CD4-positive, alpha-beta T cell treated with Interferon gamma for 1 hour (primary cell): ENCODE measurements at places on chromosomes 11 and 22.

DNA sequence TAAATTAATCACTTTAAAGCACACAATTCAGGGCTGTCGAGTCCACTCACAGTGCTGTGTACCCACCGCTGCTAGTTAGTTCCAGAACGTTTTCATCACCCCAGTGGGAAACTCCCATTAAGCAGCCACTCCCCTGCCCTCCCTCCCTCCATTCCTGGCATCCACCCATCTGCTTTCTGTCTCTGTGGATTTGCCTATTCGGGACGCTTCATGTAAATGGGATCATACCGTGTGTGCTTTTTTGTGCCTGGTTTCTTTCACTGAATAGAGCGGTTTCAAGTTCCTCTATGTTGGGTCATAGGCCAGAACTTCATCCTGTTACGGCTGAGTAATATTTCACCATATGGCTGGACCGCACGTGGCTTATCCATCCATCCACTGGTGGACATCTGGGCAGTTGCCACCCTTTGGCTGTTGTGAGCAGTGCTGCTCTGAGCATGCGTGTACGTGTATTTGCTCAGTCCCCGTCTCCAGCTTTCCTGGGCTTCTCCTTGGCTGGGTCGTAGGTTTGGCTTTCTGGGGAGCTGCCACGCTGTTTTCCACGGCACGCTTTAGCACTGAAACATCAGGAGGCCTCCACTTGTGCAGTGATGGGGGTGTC lies 30.1 kb downstream of the ARHGAP8 start:
- no peak for DNase-seq

DNA sequence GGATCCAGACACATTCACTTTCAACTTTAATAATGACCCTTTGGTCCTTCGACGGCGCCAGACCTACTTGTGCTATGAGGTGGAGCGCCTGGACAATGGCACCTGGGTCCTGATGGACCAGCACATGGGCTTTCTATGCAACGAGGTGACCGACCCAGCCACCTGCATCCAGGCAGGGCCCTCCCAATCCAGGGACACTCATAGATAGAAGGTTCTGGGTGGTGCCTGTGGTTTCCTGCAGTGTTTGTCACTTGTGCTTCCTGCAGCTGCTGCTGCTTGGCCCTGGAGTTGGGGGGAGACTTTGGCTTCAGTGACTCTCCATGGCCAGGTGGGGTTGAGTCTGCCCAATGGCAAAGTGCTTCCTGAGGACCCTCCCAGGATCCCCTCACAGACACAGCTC lies 7.3 kb downstream of the APOBEC3B start:
- no peak for DNase-seq

DNA sequence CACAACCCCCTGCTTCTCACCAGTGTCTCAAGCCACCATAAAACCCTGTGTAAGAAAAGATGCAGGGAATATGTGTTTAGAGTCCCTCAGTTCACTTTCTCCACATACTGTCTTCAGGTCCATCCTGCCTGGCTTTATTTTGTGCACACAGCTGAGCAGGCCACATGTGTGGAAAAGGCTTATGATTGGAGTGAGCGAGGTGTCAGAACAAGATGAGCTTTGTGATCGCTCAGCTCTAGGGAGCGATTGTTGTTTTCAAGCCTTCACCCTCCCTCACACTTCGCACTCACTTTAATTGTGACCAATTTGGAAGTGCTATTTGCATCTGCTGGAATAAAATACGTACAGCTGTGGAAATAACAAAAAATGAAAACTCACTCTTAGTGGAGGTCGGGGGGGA lies 931.1 kb upstream of the TENM4 start:
- DNase-seq = no peak

GRCh38 chr11:57551941-57552340 lies 14.5 kb downstream of the SMTNL1 start:
- DNase-seq = no peak

DNA sequence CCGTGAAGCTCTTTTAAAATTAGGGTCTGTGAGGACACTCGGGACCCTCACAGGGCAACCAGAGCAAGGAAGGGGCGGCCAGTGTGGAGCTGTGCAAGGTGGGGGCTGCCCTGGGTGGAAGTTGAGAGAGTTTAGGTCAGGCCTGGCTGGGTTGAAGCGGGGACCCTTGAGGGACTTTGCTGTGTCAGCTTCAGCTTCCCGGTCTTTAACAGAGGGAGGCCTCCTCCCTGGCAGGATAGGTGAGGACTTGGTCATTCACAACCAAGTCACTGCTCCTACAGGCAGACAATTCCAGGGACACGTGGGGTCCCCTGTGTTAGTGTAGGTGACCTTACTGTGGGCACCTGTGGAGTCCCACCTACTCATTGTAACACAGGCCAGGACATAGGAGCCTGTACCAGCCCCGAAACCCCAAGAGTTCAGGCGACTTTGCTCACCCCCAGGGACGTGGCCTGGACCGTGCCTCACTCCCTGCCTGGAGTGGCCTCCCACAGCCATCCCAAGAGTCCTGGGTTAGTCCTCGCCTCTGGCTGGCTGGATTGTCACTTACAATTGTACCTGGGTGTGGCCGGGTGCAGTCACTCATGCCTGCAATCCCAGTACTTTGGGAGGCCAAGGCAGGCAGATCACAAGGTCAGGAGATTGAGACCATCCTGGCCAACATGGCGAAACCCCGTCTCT lies 18.8 kb upstream of the ARHGAP8 start:
- no peak for DNase-seq

DNA sequence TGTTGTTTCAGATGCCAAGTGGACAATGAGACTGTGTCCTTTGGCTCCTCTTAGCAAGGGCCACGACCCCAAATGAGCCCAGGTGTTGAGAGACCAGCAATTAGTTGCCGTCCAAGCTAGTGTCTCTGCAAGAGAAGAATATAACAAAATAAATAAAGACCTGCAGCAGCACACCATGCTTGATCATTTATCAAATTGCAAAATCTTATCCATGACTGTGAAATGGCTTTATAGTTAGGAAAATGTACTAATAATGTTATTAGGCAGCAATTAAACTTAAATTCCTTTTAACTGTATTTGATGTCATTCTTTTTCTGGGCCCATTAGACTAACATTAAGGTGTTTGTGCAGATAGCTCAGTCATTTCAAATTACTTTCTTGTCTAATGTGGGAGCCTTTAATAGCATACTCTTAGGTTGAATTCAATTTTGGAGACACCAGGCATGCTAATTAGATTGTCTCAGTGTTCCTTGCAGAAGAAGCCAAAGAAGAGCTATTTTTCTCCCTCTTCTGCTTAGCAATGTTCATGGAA lies 176.1 kb downstream of the RRAS2 start:
- DNase-seq = no peak

GRCh38 chr11:118569670-118570069 lies 2.5 kb upstream of the ARCN1 start:
- no peak for DNase-seq

- DNase-seq = no peak
Measured at GRCh38 chr11:83671289-83671688, 385.1 kb upstream of the CCDC90B start.

- DNase-seq = no peak
Measured at GRCh38 chr11:78737891-78738290, 163.2 kb upstream of the NARS2 start.

DNA sequence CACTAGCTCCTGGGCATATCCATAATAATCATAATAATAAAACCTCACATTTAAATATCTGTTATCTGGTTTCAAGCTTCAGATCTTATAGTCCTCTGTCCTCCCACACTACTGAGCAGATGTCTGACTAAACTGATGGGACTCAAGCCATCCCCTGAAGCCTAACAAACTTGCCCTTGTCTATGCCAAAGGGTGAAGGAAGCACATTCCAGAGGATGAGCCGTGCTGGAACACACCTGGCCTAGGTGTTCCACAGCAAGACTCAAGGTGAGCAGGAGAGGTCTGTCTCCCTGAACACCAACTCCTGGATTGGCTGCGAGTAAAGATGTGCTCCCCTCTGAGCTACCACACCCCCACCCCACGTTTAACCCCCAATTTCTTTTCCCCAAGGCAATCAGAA lies 14.7 kb downstream of the SCUBE2 start:
- DNase-seq = no peak

DNA sequence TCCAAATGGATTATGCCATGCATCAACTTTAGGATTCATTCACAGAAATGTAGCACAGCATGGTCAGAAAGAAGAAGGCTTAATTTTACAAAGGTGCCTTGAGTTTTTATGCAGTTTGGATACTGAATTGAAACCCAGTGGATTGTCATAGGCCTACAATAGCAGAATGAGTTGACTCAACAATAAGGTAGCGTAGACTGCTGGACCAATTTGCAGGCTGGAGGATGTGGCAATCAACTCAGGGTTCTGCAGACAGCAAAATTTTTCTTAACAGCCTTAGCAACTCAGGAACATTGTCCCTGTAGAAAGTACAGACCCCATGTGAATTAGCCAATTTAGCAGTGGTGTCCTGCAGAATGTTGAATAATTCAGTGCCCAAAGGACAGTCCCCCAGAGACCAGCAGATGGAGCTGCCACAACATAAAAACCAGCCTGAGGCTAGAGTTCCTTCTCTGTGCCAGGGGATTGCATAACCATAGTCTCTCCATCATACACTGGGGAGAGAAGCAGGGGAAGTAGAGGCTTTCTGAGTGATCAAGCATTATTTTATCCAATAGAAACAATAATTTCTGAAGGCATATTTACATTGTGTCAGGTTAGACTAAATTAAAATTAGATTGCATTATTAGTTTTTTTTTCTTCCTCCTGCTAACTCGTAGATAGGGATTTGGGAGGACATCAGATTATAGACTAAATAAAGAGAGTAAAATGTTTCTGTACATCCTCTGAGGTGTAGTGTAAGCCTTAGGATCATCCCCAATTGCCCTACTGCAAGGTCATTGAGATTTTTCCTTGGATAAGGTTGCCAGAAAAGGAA lies 20.3 kb upstream of the MRPL17 start:
- peak; percentile 49 for DNase-seq

GRCh38 chr11:118897721-118898310 lies 14.1 kb downstream of the CXCR5 start:
- no peak for DNase-seq

DNA sequence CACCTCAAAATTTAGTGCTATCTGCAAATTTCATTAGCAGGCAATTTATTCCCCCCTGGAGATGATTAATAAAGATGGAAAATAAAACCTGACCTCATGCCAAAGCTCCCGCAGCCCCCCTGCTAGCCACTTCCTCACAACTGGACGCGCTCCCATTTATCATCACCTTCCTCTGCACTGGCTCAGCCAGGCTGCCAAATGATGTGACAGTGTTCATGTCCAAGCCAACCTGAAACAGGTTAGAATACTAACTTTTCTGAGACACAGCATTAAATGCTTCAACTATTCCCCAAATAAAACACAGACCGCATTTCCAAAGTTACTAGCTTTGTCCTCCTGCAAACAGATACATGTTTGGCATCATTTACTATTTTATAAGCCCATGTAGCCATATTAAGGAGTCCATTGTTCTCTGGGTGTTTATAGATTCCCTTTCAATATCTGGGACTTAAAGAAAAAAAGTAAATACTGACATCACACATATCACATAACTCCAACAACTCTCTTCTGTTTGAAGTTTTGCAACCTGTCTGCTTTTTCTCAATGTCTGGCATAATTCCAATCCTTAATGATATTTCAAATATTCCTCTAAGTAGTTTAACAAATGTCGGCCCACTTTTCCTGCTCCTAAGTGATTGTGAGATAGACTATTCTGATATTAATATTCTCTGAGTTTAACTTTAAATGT lies 829.7 kb upstream of the FAT3 start:
- no peak for DNase-seq

- DNase-seq = no peak
Measured at GRCh38 chr22:45468872-45469271, 33.8 kb upstream of the FBLN1 start.

DNA sequence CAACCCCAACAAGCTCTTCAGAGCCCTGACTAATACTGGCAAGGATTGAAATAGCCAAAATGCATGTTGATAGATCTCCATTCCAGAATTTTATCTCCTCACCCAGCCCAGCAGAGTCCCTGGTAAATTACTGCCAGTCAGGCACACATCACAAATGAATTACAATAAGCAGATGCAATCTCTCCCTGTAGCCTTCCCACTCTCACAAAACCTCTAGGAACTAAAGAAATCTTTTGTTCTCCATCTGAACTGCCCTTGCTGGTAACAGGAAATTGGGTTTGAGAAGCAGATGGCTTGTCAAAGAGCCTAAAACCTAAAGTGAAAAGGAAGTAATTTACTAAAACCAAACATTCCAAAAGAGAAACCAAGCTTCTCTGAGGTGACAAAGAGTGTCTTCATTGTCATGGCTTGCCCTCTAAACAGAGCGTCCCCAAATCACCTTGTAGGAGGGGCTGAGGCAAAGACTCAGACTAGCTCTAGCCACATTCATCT lies 59.5 kb downstream of the FAM168A start:
- no peak for DNase-seq

DNA sequence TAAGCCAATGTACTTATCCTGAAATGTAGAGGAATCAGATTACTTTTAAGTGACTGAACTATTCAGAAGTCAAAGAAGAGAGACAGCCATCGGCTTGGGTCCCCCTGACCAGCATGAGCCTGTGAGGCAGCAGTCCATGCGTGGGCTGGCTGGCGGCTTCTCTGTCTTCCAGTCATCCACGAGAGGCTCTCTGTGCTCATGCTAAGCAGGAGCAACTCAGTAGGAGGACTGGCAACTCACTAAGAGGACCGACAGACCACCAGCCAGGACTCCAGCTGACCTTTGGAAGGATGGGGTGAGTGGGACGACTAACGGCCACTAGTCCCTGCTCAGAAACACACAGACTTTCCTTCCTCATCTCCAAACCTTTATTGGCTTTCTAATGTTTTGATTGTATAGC lies 43.6 kb downstream of the ARFGAP3 start:
- DNase-seq = no peak

- no peak for DNase-seq
Measured at GRCh38 chr11:117387992-117388755, 60.5 kb downstream of the CEP164 start.

DNA sequence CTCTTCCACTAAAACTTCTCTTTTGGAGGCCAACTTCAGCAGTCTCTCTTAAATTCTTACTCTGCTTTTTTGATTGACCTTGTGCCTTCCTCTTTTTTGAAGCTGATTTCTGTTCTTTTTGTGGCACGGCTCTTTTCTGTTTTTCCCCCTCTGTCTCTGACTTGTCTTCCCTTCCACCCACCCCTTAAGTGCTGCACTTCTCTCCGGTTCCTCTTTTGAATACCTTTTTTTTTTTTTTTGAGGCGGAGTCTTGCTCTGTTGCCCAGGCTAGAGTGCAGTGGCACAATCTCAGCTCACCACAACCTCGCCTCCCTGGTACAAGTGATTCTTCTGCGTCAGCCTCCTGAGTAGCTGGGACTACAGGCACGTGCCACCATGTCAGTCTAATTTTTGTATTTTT lies 211.9 kb downstream of the BLID start:
- DNase-seq = peak; percentile 27

- no peak for DNase-seq
Measured at GRCh38 chr11:83721263-83721662, 435.1 kb upstream of the CCDC90B start.

DNA sequence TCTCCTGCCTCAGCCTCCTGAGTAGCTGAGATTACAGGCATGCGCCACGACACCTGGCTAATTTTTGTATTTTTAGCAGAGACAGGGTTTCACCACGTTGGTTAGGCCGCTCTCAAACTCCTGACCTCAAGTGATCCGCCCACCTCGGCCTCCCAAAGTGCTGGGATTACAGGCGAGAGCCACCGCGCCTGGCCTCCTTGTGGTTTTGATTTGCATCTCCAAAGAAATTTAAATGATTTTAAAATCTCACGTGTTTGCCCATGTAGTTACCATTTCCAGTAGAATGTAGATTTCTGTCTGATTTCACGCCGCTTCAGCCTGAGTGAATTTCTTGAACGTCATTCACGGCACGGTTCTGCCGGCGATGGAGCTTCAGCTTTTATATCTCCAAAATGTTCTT lies 55.8 kb downstream of the IGF2 start:
- DNase-seq = no peak
